ENCODE measurements at places on chromosomes 13 and 19.
A peak's percentile ranks its signal among the peaks of the same experiment; 100 is the strongest.

DNA sequence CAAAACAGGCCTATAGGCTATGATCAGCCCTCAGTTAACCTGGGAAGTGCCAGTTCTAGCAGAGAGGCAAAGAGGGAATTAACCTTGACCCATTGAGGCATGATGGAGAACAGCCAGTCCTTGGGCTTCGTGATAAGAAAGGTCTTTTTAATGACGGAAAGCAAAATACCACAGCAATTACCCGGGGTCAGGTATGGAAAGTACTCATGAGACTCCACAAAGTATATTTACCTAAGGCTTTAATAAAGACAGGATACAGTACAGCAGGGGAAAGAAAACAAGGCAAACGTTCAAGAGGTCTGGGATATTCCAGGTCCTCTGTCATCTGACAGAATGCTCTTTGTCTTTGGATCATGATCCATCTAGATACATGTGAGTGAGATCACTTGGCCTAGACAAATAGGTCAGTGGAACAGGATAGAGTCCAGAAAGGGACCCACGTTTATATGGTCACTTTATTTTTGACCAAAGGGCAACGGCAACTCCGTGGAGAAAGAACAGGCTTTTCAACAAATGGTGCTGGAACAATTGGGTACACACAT is 52.2 kb downstream of the WDFY2 start:
- DNase-seq = no peak

- DNase-seq = no peak
Observed at GRCh38 chr13:39185326-39185725, 147.1 kb downstream of the NHLRC3 start.

GRCh38 chr19:41192574-41193429 is at the start of gene CYP2S1:
TSS of gene CYP2S1 (plus strand) at chr19:41193219. CDS start at chr19:41193265, 46 bp downstream.
- DNase-seq = no peak

- no peak for DNase-seq
Observed at GRCh38 chr19:40754611-40755247, 3.7 kb downstream of the SNRPA start.

DNA sequence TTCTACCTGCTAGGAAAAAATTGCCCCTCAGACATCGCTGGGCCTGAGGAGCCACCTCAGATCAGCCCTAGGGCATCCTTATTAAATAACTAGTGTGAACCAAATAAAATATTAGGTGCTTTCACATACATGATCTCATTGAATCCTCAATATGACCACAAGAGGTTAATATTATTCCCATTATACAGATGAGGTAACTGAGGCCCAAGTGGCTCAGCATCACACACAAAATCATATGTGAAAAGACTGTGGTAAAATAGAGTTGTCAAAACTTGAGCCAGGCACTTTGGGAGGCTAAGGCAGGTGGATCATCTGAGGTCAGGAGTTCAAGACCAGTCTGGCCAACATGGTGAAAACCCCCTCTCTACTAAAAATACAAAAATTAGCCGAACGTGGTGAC is 2.9 kb upstream of the DMKN start:
- DNase-seq = no peak

DNA sequence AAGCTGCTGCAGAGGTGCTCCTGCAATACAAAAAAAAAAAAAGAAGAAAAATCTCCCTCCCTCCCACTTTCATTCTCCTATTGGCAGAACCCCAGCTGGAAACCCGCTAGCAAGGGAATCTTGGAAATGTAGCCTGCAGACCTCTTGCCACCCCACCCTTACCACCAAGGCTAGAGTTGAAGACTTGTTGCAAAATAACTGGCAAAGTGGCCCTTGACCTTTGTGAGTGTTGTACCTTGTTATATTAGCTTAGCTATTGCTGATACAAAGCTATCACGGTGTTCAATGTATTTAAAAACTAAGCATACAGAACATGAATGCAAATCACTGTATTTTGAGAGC is 57.5 kb upstream of the KCTD4 start:
- no peak for DNase-seq

- DNase-seq = no peak
Observed at GRCh38 chr19:14683439-14683838, 6.4 kb upstream of the ZNF333 start.

- DNase-seq = no peak
Observed at GRCh38 chr19:11324748-11325389, 14.6 kb downstream of the RAB3D start.

- no peak for DNase-seq
Observed at GRCh38 chr13:107441279-107441678, 774.1 kb downstream of the LIG4 start.

DNA sequence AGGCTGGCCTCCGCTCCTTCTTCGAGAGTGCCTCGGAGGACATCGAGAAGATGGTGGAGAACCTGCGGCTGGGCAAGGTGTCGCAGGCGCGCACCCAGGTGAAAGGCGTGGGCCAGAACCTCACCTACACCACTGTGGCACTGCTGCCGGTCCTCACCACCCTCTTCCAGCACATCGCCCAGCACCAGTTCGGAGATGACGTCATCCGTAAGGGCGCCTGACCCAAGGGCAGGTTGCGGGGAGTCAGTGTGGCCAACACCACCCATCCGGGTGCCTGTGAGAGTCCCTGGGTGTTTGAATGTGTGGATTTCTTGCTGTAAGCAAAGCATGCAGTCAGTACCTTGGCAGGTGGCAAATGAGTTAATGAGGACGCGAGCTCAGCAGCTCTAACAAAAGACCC is 78.8 kb downstream of the RYR1 start:
- DNase-seq = no peak

GRCh38 chr19:45250832-45251451 is at the start of gene MARK4:
TSS of gene MARK4 (plus strand) at chr19:45251271. CDS start at chr19:45251589, 318 bp downstream.
- peak; percentile 18 for DNase-seq

GRCh38 chr19:10104665-10105508 is 1.3 kb upstream of the PPAN start:
- DNase-seq = no peak

DNA sequence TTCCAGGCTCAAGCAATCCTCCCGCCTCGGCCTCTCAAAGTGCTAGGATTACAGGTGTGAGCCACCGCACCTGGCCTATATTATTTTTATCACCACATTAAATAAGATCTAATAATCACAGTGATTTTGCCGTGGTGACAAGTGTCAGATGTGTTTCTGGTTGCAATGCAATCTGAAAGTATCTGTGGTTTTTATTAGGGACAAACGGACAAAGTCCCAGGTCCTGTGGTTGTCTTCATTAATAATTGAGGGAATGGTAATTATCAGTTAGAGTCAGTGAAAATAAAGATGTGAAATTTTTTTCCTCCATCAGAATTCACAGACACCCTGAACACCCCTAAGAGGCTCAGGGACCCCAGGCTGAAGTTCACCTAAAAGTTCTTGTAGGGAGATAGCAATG is 1.3 kb upstream of the TICAM1 start:
- DNase-seq = no peak

GRCh38 chr13:80558074-80558473 is 217.1 kb upstream of the SPRY2 start:
- no peak for DNase-seq

- DNase-seq = no peak
Observed at GRCh38 chr19:11063434-11063833, 25.8 kb upstream of the LDLR start.

GRCh38 chr13:24161980-24162525 is 1.5 kb downstream of the SPATA13 start:
- no peak for DNase-seq

- DNase-seq = no peak
Observed at GRCh38 chr19:35357867-35358573, at the start of gene FFAR3. TSS of gene FFAR3 (plus strand) at chr19:35358460. CDS start at chr19:35358891, 431 bp downstream.

DNA sequence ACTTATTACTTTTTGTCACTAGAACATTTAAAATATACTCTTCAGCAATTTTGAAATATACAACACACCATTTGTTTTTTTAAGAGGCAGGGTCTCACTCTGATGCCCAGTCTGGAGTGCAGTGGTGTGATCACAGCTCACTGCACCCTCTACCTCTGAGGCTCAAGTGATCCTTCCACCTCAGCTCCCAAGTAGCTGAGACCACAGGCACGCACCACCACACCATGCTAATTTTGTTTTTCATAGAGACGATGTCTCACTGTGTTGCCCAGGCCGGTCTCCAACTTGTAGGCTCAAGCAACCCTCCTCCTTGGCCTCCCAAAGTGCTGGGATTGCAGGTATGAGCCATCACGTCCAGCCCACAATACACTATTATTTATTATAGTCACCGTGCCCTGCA is 2.6 kb downstream of the IGFL2 start:
- no peak for DNase-seq

GRCh38 chr13:52187029-52187423 is 27.6 kb upstream of the NEK3 start:
- DNase-seq = no peak

- DNase-seq = no peak
Observed at GRCh38 chr19:29417048-29417447, 108.7 kb upstream of the VSTM2B start.

DNA sequence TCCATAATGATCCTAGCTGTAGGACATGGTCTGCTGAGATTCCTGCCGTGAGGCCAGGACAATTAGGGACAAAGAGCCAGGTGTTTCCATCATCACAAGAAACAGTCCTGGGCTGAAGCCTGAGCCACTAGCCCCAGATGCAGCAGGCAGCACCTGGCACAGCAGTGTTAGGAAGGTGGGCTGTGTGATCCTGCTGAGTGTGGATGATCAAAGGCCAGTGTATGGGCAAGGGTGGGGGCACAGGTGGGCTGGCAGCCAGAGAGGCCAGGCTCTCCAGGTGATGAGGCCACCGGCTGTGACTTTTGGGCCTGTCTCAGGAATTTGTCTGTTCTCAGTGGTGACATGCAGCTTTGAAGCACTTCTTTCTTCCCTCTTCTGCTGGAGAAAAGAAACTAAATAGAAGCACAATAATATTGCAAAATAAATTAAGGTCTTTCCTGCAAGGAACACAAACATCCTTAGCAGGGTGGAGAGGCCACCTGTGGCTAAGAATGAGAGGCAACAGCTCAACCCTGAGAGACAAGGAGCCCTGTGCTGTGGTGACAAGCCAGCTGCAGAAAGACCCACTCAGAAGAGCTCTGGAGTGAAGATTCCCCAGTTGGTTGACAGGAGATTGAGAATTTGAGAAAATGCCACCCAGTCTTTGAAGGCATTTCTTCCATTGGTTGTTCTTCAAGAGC is 127.6 kb downstream of the KATNAL1 start:
- DNase-seq = no peak

DNA sequence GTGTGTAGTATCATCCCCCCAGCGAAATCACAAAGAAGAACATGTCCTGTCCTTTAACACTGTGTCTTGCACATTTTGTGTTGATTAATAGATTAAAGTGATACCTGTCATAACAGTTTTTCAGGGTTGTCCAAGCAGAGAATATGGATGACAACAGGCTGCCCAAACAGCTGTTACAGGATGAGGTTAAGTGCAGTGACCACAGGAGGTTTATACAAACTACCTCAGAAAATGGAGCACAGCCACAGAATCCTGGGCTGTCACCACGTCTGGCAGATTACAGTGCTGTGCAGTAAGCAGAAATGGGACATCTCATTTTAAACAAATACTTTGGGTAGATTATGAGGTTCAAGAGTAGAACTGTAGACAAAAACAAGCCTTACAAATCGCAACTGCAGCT is 575.6 kb downstream of the DCT start:
- no peak for DNase-seq

DNA sequence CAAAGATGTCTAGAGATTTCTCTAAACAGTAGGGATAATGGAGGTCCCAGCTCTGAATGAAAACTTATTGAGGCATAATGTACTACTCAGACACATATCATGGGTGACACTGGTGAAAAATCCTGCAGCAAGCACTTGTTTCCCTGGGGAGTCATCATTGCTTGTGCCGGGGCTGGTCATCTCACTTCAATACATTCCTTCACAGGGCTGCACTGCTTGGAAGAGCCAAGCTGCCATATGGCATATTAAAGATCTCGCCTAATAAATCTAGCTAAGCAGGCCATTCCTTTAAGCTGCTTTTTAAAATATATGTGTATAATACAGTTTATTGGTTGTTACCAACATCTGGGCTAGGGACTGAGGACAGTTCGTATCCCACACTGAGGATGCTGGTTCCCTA is 332.2 kb upstream of the GPC6 start:
- DNase-seq = no peak

DNA sequence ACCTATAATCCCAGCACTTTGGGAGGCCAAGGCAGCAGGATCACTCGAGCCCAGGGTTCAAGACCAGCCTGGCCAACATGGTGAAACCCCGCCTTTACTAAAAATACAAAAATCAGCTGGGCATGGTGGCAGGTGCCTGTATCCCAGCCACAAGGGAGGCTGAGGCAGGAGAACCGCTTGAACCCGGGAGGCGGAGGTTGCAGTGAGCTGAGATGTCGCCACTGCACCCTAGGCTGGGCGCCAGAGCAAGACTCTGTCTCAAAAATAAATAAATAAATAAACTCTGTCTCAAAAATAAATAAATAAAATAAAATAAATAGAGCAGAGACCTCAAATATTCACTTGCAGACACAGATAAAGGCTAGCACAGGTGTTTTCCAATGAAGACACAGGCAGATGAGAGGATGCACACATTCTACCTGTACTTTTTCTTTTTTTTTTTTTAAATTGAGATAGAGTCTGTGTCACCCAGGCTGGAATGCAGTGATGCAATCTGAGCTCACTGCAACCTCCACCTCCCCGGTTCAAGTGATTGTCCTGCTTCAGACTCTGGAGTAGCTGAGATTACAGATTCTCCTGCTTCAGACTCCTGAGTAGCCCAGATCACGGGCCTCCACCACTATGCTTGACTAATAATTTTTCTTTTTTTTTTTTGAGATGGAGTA is 2.7 kb upstream of the RPS16 start:
- DNase-seq = no peak

DNA sequence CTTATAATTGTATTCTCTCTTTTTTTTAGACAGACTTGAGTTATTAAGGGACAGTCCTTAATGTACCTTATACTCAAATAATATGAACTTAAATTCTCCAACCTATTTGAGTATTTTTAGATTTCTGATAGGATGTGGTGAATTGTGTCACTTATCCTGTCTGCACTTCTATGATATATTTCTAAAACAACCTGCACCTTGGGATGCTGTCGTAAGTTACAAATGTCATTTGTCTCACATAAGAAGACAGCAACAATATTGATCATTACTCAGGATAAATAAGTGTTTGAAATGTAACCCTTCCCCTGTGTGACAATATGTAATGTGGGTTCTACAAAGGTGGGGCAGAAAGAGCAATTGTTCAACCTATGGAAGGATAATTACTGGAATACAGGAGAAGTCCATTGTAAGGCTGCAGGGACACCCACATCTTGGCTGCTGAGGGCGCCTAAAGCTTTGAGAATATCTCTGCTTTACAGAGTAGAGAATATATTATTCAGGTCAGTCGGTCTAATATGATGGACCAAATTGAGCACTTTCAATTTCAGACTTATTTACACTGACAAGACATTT is 236.9 kb upstream of the PRR20A start:
- no peak for DNase-seq

- DNase-seq = no peak
Observed at GRCh38 chr13:30984620-30985019, 52.2 kb downstream of the TEX26 start.

DNA sequence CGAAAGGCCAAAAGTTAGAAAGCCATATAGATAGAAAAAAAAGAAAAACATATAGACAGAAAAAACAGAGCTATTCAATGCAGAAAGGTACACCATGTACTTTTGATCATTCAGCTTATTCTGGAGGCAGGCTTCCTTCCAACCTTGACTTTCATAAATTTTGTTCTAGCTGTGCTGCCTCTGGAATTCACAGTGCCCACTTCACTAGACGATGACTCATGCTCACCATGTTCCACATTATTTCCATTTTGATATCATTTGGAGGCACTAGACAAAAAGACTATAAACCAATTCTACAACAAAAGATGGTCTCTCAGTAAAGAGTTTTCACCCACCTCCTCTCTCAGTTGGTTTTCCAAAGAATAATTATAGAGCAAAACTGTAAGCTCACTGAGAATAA is 229.0 kb upstream of the IPO5 start:
- no peak for DNase-seq
